Colonic mucosa (tissue), 4 donors: ENCODE measurements at places on chromosomes 5 and 9. TPM values are rescaled to one million over a fixed set of nuclear protein-coding genes. Genes with fewer than 3 reads are reported as not detected.

The EGFL7 gene
- 28.4 TPM for total RNA-seq

The C5orf52 gene
- 5.7 TPM for total RNA-seq

The COX7C gene
- 954 TPM for total RNA-seq

The NPR3 gene
- 0.20 TPM for total RNA-seq

The TAF1L gene
- not detected for total RNA-seq

The SAXO1 gene
- total RNA-seq = not detected

The SH2D3C gene
- 3.5 TPM for total RNA-seq

DNA sequence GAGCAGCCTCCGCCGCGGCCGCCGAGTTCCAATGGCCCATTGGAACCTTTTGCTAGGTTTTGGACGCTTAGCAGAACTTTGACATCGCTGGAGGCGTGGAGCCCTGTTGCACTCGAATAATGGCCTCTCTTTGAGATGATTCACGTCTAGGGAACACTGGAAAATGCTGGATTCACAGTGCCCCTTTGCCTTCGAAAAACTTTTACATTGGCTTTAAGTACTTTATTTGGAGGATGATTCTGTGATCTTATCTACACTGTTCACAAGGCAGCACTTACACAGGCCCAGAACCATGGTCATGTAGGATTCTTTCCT is 536 bp upstream of the PPIC start:
- no peak for DNase-seq

DNA sequence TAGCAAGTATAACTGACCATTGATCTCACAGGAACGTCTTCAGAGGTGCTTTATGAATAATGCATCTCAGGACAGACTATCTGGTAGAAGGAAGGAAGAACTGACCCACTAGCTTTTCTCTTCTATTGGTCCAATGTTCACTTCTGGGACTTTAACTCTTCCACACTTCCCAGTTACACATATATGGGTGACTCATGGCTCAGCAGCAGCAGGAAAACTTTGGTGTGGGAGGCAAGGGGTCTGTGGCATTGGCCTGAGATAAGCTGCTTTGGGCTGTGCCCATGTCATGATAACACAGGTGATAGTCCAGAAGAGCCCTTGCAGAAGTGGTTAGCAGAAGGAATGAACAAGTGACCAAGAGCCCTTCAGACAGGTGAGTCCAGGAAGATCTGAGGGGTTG is 148.8 kb downstream of the RAB3C start:
- DNase-seq = no peak

- DNase-seq = no peak
Measured at GRCh38 chr5:142767911-142768310, 2.3 kb upstream of the ARHGAP26 start.

DNA sequence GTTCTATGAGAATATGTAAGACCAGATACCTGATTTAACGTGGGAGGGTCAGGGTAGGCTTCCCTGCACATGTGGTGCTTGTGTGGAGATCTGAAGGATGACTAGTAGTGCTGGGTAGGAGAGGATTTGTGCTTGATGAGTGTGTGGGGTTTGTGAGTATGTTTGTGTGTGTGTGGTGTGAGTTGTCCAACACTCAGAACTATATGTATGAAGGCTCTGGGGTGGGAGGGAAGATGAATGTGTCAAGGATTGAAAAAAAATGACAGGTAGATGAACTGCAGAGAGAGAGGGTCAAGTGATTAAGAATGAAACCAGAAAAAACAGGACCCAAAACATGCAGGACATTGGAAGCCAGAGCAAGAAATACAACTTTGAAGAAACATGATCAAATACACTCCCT is 154.6 kb upstream of the NR3C1 start:
- no peak for DNase-seq

GRCh38 chr9:128550770-128551656 is 1.4 kb upstream of the SPTAN1 start:
- no peak for DNase-seq

DNA sequence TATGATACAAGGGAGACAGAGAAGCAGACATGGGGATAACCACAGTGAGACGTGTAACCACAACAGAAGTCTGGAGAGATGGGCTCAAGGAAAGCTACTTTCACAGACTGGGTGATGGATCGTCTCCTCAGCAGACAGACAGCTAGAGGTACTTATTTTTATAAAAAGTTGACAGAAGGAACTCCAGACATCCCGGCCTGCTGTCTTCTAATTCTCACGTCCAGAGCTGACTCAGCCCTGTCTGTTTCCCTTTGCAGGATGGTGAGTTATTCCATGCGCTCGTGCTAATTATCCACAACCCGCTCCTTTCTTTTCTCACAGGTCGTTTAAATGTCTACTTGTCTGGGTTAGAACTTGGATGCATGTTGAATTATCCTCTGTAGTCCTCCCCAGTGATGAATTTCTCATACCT is 304.5 kb downstream of the CWC27 start:
- no peak for DNase-seq

DNA sequence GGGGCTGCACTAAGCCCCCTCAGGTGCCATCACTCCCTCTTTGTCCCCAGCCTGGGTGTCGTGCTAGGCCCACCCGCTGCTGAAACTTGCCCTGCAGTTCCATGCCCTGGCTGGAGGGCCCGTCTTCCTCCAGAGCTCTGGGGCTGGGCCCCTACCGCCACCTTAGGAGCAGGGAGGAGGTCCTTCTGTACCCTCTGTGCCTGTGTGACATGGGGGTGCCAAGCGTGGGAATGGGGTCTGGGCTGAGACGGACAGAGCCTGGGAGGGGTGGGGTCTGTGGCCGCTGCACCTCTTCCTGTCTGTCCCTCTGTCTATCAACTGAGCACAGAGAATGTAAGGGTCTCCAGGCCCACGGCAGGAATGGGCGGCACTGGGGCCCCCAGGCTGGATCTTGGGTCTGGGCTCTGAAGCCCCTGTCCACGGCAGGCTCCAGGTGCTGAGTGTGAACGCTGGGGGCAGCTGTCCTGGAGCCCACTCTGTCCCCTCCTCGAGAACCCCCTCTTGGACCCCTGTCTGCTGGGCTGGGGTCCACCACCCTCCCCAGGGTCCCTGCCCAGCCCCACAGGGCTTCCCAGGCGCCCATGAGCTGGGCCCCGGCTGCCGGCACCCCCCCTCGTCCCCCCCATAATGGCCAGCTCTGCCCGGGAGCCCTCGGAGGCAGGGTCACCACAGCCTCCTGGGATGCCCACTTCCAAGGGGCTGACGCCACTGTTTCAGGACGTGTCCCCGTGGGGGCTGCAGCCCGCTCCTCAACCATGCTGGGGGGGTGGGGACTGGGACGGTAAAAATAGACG is 15.8 kb upstream of the NRARP start:
- no peak for DNase-seq
